ENCODE measurements at places on chromosomes 16 and 17. TPM values are rescaled to one million over a fixed set of nuclear protein-coding genes. Genes with fewer than 3 reads are reported as not detected.

The ACAP1 gene
- 6.7 TPM for total RNA-seq

The CES5A gene
- total RNA-seq = not detected

The KRT13 gene
- not detected for total RNA-seq

The ZFP1 gene
- total RNA-seq = 8.6 TPM

The CSH2 gene
- total RNA-seq = not detected

The CTRB1 gene
- not detected for total RNA-seq

The OR1E1 gene
- total RNA-seq = not detected

The HS3ST2 gene
- 2.3 TPM for total RNA-seq

The OR1A1 gene
- total RNA-seq = not detected

The TPSD1 gene
- not detected for total RNA-seq

The MPG gene
- total RNA-seq = 47.7 TPM

The SLC25A39 gene
- 83.3 TPM for total RNA-seq

The TM4SF5 gene
- not detected for total RNA-seq

The ATP6V0A1 gene
- total RNA-seq = 67.5 TPM

The PIRT gene
- not detected for total RNA-seq

The NPIPA5 gene
- total RNA-seq = 3.8 TPM

The PPY gene
- total RNA-seq = not detected

The ZNF19 gene
- 0.82 TPM for total RNA-seq

The EIF3C gene
- 161 TPM for total RNA-seq

The QRICH2 gene
- 1.1 TPM for total RNA-seq

The KRTAP2-1 gene
- total RNA-seq = not detected

The NACA2 gene
- not detected for total RNA-seq

The HOXB8 gene
- total RNA-seq = not detected

The HS3ST3B1 gene
- 2.8 TPM for total RNA-seq

The CA5A gene
- total RNA-seq = not detected

The DHX58 gene
- 4.3 TPM for total RNA-seq

The OSGIN1 gene
- total RNA-seq = 6.0 TPM

The CACNG1 gene
- total RNA-seq = not detected

The COG8 gene
- total RNA-seq = 24.4 TPM

The CIAO2B gene
- total RNA-seq = 118 TPM

The LCAT gene
- 11.8 TPM for total RNA-seq

The ERN1 gene
- total RNA-seq = 11.9 TPM

The MARCHF10 gene
- total RNA-seq = not detected

The P2RX1 gene
- total RNA-seq = 2.8 TPM

The SYT17 gene
- 1.8 TPM for total RNA-seq

The ZNF830 gene
- total RNA-seq = 8.1 TPM

The UNC45B gene
- 118 TPM for total RNA-seq

The KRTAP1-1 gene
- total RNA-seq = not detected

The CAVIN1 gene
- total RNA-seq = 202 TPM

The GNAO1 gene
- 54.8 TPM for total RNA-seq

The RPH3AL gene
- total RNA-seq = 13.1 TPM

The KRTAP3-2 gene
- not detected for total RNA-seq

The CPPED1 gene
- total RNA-seq = 5.9 TPM

The CHST6 gene
- 2.8 TPM for total RNA-seq

The STAC2 gene
- 0.82 TPM for total RNA-seq

The PNPO gene
- 35.4 TPM for total RNA-seq

The CCR7 gene
- total RNA-seq = 0.28 TPM

The KRT15 gene
- total RNA-seq = not detected

The SULT1A1 gene
- 37.9 TPM for total RNA-seq

The UMOD gene
- not detected for total RNA-seq

The CD300A gene
- total RNA-seq = 2.0 TPM

The SPAG7 gene
- 83.9 TPM for total RNA-seq

The SLC25A10 gene
- 18.2 TPM for total RNA-seq

The AOC3 gene
- 10.3 TPM for total RNA-seq

The ARSG gene
- 3.1 TPM for total RNA-seq

The TP53TG3 gene
- total RNA-seq = not detected

The AANAT gene
- total RNA-seq = not detected

Measured in right atrium auricular region (tissue), 2 donors.